Calu3 (cell line): ENCODE measurements at places on chromosomes 5 and 9. TPM values are rescaled to one million over a fixed set of nuclear protein-coding genes. Genes with fewer than 3 reads are reported as not detected.

Gene SPZ1
- not detected in 2 replicates for total RNA-seq

Gene RNF224
- 1.6 and 1.7 TPM in 2 replicates for total RNA-seq

DNA sequence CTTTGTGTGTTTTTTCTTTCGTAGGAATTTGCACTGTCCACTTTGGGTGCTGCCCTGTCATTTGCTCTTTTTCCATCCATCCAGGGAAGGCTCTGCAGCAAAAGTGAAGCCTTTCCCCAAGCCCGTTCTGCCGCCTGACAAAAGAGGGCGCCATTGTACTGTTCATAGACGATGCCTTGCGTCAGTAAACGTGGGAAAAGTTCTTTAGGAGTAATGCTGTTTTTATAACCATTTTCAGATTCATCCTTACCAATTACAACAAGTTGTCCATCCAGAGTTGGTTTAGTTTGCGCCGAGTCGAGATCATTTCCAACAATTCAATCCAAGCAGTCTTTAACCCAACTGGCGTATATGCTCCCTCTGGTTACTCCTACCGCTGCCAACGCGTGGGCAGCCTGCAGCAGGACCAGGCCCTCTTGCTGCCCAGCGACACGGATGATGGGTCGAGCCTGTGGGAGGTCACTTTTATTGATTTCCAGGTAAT lies 34.3 kb upstream of the RPS23 start:
- peak; percentile 73 for DNase-seq

- no peak for DNase-seq
These were observed 84.4 kb downstream of the CDH18 start for GRCh38 chr5:19903611-19904010.

- no peak for DNase-seq
These were observed 10.7 kb downstream of the PCDH12 start for GRCh38 chr5:141947316-141947715.

- no peak for DNase-seq
These were observed 11.0 kb upstream of the FAM81B start for GRCh38 chr5:95380103-95380628.
